ENCODE measurements at places on chromosomes 4 and X.

DNA sequence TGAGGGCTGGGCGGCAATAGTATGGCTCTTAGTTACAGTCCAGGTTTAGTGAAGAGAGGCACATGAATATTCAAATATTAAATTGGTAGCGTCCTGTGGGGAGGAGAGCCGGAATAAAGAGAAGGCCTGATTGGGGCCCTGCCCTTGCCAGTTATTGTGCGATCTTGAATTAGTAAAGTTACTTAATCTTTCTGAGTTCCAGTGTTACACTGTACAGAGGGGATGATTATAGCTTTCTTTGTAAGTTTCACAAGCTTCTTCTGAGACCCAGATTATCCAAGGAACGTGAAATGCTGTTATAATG lies 1.2 kb downstream of the METAP1 start:
- no peak for DNase-seq

- no peak for DNase-seq
These were observed 169.2 kb downstream of the BMPR1B start for GRCh38 chr4:94926936-94927335.

DNA sequence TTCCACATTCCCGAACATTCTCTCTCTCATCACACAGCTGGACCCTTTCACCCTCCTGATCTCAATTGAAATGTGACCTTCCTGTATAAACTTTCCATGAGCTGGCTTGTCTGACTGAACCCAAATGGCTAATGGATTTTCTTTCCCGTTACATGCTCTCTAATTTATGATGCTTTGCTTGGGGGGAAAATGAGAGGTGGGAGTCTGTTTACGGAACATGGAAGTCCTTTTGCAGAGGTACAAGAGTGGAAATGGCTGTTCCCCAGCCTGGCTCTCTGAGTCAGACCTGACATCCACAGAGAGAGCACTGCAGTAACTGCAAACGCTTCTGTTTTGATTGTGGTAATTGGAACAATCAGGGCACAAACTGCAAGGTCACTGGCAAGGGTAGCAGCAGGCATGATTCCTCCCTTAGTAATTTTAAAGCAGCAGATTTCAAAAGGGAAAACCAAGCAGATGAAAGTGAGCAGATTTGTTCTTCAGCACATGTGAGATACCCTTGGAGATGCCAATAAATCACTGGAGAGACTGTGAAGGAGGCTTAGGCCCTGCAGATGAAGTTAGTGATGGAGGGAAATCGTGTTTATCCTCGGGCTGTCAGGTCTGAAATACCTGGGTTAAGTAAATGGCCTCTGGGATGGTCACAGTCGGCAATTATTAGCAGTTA lies 83.9 kb downstream of the SNCA start:
- no peak for DNase-seq

GRCh38 chr4:140156529-140157171 lies 2.7 kb upstream of the MAML3 start:
- no peak for DNase-seq

DNA sequence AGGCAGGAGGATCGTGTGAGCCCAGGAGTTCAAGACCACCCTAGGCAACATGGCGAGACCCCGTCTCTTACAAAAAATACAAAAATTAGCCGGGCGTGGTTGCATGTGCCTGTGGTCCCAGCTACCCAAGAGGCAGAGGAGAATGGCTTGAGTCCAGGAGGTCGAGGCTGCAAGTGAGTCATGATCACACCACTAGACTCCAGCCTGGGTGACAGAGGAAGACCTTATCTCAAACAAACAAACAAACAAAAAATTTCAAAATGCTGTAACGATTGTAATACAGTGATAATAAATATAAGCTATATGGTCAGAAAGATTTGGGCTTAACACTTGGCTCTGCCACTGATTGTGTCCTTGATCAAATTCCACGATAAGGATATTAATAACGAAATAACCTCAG lies 24.2 kb downstream of the SLC25A4 start:
- no peak for DNase-seq

GRCh38 chr4:84493092-84493850 lies 5.8 kb downstream of the NKX6-1 start:
- DNase-seq = no peak

GRCh38 chr4:119244344-119244743 lies 31.8 kb downstream of the USP53 start:
- no peak for DNase-seq

DNA sequence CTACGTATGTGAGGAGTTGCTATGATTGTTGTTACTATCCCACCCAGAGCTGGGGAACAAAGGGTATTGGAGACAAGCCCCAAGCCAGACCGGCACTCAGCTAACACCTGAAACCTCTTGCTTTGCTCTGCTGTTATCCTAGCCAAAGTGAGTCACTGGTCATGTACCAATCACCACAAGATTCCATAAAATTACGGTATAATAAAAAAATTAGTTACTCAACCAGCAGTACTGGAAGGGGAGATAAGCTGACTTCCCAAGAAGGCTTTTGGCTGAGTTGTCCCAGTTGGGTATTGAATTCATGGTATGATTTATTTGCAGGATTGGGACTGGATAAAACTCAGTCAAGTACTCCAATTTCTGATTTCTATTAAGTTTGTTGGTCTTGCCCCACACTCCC lies 5.3 kb downstream of the EDA2R start:
- no peak for DNase-seq

DNA sequence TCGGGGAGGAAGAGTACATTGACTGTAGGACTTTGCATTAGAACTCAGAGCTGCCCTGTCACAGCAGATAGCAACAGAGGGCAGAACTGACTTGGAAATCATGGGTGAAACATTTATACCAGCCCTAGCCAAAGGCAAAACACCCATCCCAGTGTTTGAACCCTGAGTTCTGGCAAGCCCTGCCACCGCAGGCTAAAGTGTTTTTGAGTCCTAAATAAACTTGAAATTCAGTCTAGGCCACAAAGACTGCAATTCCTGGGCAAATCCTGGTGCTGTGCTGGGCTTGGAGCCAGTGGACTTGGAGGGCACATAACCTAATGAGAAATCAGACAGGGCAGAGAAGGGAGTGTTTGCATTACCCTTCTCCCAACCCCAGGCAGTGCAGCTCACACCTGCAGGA lies 1015.7 kb downstream of the FSTL5 start:
- no peak for DNase-seq

- DNase-seq = no peak
These were observed 59.7 kb upstream of the BEX4 start for GRCh38 chrX:103155201-103155600.

DNA sequence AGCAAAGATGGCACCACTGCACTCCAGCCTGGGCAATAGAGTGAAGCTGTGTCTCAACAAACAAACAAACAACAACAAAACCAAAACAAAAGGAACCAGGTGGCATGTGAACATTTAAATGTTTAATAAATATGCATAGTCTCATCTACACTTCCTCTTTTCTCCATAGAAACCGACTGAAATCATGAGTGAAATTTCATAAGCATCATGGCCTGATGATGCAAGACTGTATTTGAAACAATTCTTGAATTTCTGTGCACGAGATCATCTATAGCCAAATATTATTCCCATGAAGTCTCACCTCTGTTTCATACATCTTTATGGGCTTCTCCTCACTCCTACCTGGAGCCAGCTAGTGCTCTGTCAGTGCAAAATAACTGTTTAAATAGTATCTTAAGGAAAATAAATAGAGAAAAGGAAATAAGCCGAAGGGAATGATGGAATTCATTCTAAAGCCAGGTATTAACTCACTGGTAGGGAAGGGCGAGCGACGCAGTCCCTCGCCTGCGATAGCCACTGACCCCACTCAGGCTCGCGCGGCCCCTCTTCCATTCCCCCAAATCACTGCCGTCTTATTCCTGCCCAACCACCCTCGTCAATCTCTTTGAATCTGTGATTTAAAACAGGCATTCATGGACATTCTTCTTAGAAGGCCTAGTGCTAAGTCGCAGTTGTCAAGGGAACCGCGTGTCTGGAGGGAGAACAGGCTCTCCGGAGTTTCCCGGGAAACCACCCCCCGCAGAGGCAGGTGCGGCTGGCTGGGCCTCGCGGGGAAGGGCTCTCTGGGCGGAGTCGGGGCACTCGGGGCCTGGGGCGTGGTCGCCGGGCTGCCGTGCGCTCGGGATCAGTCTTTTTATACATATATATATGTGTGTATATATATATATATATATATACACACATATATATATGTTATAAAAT lies 52.4 kb upstream of the TRIM2 start:
- no peak for DNase-seq

- no peak for DNase-seq
These were observed 210.1 kb upstream of the CXCL13 start for GRCh38 chr4:77395481-77395880.

- peak; percentile 10 for DNase-seq
These were observed 127.4 kb upstream of the RPL34 start for GRCh38 chr4:108492816-108493595.

DNA sequence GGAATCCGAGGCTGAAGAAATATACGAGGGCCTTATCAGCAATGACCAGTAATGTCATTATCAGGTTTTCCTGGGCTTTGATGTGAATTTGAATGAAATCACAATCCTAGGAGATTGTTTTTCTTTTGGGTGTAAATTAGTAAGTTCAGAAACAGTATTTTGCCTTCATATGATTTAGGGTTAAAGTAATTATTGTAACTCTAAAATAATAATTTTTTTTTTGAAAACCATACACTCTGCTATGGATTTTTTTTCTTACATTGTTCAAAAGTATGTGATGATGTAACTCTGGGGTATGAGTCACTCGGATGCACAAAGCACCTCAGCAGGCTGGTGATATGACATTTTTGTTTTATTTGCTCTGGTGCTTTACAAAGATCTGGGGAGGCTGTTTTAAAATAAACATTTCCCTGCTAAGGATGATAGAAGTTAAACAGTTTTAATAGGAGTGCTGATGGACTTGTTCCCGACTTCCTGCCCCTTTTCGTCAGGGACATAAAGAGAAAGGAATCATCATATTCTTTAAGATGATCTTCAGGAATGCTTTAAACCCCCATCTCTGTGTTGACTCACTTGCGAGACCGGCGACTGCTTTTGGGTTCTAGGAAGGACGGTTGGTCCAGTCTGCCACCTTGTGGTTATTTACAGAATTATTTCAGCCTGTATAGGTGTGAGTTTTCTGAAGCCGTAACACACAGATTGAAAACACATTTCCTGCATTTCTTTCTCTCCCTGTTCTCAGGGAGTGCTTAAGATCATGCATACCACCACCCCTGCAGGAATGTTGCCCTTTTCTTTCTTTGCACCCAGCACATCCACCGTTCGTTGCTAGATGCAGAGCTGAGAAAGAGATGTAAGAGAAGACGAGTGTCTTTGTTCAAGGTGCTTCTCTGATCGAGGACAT lies 72.5 kb downstream of the RAPGEF2 start:
- peak; percentile 9 for DNase-seq

GRCh38 chr4:38670939-38671591 lies 7.1 kb downstream of the KLF3 start:
- DNase-seq = no peak

DNA sequence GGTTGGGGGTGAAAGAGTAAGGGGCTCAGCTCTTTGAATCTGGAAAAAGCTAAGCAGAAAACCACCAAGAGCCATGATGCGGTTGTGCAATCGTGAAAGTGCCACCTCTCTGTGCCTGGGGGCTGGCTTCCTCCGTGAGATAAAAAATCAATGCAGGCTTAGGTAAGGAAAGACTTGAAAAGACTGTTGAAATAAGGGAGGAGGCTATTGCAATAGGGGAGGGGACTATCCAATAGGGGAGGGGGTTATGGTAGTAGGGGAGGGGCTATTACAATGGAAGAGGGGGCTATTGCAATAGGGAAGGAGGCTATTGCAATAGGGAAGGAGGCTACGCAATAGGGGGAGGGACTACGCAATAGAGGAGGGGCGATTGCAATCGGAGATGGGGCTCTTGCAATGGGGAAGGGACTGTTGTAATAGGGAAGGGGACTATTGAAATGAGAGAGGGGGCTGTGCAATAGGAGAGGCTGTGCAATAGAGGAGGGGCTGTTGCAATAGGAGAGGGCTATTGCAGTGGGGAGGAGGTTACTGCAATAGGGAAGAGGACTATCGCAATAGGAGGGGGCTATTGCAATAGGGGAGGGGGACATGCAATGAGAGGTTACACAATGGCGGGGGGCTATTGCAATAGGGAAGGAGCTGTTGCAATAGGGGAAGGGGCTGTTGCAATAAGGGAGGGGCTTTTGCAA lies 162.3 kb upstream of the PSAPL1 start:
- no peak for DNase-seq

DNA sequence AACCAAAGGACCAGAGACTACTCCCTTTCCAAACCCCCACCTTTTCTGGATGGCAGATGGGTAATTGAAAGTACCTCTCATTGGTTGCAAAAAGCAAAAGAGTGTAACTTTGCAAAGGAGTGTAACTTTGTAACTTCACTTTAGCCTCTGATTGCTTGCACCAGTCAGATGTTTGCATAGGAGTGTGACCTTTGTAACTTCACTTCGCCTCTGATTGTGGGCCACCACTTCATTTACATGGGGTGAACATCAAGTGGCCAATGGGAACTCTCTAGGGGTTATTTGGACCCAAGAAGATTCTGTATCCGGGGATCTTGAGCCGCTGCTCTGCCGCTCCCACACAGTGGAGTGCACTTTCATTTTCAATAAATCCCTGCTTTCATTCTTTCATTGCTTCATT lies 9.9 kb upstream of the SLC25A43 start:
- no peak for DNase-seq

DNA sequence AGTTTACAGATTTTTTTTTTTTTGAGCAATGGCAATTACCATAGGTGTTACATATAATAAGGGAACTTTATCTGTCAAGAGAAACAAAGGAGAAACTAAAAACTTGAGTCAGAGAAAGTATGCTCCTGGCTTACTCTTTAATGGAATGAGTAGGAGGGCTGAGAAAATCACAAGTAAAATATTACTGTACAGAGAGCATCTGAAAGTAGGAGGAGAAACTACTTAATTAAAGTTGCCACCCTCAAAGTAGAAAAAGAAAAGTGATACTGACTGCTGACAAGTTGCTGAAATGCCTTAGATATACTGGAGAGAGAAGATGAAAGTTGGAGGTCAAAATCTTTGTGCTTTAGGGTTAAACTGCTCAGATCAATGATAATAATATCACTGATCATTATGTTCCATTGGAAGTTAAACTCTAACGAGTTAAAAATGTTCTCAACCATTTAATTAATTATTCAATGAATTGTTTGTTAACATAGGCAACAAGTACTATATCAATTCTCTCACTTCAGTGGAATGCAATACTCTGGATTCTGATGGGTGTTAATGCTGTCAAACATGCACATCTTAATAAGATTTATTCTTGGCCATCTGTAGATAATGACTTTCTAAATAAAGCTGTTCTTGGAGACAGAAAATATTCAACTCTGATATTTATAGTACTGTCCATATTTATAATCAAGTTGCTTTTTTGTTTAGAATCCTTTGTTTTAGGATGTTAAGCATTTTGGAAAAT lies 61.2 kb upstream of the CAMK2D start:
- no peak for DNase-seq

- DNase-seq = no peak
These were observed 28.3 kb upstream of the DSPP start for GRCh38 chr4:87580057-87580456.

GRCh38 chr4:184895012-184895695 lies 69.4 kb upstream of the ACSL1 start:
- DNase-seq = no peak

- no peak for DNase-seq
These were observed 1.0 kb upstream of the CLDN22 start for GRCh38 chr4:183321079-183321478.

All from stimulated activated CD4-positive, alpha-beta T cell treated with anti-CD3 and anti-CD28 coated beads, TNF-alpha, amount 100 ng/mL, for 4 hours (primary cell).